HCT116 (cell line): ENCODE measurements at places on chromosomes 12 and 14.

GRCh38 chr12:4034921-4035320 is 161.7 kb upstream of the PARP11 start:
- no peak for DNase-seq

DNA sequence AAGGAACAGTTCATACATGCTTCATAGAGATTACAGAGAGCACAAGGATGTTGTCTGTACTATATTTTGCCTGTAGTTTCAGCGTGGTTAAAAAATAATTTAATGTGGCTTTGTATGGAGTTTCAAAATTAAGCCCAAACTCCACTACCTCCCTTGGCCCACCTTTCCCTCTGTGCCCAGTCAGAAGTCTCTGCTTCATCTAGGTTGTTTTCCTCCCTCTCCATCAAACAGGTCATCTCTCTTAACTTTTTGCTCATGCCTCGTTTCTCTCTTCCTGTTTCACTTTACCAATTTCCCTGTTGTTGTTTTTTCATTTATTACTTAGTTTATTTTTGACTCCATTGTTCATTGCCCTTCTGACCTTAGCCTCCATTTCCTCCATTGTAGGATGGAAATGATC is 94.9 kb upstream of the NEDD1 start:
- DNase-seq: no peak

DNA sequence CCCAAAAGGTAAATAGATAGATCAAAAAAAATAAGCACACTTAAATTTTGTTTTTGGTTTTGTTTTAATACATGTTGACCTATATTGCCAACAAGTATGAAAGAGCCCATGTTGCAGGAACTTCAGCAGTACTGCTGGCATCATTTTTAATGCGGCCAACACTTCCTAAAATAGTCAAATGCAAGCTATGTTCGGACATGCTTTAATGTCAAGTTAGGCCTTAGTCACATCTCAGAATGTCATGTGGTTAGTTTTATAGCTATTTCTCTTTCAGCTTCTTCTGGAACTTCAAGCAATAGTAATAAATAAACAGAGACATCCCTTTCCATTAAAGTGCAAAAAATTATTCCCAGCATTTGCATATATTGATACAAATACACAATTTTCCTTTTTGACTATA is 153.4 kb downstream of the PIK3C2G start:
- DNase-seq: no peak

DNA sequence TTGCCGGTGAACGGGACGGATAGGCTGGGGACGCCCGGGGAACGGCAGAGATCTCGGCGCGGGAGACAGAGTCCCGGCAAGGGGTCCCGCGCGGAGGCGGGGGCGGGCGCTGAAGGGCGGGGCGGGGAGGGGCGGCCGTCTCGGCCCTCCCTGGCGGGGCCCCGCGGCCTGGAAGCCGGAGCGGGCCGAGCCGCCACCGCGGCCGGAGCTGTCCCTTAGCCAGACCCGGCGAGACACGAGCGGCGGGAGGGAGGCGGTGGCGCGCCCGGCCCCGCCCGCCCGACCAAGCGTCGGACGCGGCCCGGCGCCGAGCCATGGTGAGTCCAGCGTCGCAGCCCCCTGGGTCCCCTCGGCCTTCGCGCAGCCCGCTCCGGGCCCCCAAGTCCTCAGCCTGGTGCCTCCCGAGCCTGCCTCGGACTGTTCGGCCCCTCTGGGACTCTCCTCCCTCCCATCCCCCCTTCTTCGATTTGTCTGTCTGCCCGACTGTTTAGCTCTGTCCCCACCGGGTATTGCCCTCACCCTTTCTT is at the start of gene ARHGEF40:
Gene ARHGEF40, plus strand, starts transcription at position 222 of the 527 bp plus-strand sequence. Its CDS starts 93 bp downstream, at position 315.
- DNase-seq: no peak

- DNase-seq: no peak
Measured at GRCh38 chr14:90743425-90743824, 72.8 kb downstream of the TTC7B start.

GRCh38 chr14:61668282-61668681 is 27.0 kb upstream of the HIF1A start:
- no peak for DNase-seq

GRCh38 chr14:105411017-105411941 is 8.3 kb upstream of the MTA1 start:
- no peak for DNase-seq
